HS-5 (cell line): ENCODE measurements at places on chromosomes 6 and 20.
A peak's percentile ranks its signal among the peaks of the same experiment; 100 is the strongest.

GRCh38 chr6:159450815-159451465 is 242.1 kb downstream of the SOD2 start:
- peak; percentile 24 for DNase-seq

- DNase-seq = no peak
Observed at GRCh38 chr20:44601801-44602204, 19.4 kb downstream of the PKIG start.

- no peak for DNase-seq
Observed at GRCh38 chr6:154689493-154690255, 43.5 kb upstream of the SCAF8 start.

DNA sequence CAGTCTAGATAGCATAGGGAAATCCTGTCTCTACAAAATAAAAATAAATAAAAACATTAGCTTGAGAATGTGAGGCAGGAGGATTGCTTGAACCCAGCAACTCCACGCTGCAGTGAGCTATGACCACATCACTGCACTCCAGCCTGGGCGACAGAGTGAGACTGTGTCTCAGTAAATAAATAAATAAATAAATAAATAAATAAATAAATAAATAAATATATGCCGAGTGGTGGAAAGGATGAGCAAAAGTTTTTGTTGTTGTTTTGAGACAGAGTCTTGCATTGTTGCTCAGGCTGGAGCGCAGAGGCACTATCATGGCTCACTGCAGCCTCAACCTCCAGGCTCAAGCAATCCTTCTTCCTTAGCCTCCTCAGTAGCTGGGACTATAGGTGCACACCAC is 53.4 kb downstream of the TFAP2A start:
- DNase-seq = no peak

DNA sequence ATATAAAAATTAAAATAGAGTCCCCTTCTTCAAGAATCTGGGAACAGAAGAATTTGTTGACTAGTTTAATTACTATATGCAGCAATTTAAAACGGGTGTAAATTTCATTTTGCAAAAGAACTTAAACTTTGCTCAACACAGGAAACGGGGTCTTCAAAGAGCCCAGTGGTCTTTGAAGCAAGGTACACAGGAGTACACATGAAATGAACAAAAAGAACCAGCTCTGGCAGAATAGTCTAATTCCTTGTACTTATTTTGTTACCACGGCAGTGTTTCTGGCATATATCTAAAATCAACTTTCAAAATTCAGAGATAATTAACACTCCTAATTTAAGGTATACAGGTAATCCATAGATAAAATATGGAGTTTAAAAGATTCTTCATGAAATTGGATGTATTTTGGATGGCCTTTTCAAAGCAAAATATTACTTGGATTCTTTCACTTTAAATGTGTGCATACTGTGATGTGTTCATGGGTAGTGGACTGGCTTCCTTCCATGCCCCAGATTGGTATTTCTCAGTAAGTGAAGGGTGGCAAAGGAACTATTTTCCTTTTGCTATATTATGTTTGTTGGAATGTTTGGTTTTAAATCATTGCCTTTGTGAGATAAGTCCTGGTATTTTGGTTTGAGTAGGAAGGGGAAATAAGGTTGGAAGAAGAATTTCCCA is 96.8 kb upstream of the THEMIS start:
- DNase-seq = no peak

- DNase-seq = no peak
Observed at GRCh38 chr6:96164802-96165201, 149.0 kb downstream of the FUT9 start.

- no peak for DNase-seq
Observed at GRCh38 chr20:63946986-63947637, 9.1 kb downstream of the UCKL1 start.

DNA sequence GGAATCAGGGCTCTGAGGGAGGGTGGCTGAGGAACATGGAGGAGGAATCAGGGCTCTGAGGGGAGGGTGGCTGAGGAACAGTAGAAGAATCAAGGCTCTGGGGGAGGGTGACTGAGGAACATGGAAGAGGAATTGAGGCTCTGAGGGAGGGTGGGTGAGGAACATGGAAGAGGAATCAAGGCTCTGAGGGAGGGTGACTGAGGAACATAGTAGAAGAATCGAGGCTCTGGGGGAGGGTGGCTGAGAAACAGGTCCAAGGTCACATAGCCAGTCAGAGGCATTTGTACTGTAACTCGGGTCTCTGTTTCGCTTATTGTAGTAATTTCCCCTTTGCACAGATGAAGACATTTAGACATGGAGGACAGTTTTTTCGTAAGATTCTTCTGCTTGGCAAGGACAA is 164.8 kb downstream of the SOBP start:
- DNase-seq = no peak

- no peak for DNase-seq
Observed at GRCh38 chr6:3902871-3903648, 53.9 kb downstream of the FAM50B start.

DNA sequence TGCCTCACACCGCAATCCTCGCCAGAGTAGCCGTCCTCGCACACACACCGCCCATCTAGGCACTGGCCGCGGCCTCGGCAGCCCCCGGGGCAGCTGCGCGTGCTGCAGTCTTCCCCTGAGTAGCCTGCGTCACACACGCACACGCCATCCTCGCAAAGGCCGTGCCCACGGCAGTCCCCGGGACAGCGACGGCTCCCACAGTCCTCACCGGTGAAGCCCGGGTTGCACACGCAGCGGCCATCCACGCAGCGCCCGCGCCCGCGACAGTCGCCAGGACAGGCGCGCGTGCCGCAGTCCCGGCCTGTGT is 13.1 kb downstream of the TNXB start:
- DNase-seq = no peak

GRCh38 chr20:64137598-64138031 is 26.6 kb upstream of the MYT1 start:
- DNase-seq = no peak

GRCh38 chr20:11497545-11497944 is 420.1 kb upstream of the BTBD3 start:
- DNase-seq = no peak

DNA sequence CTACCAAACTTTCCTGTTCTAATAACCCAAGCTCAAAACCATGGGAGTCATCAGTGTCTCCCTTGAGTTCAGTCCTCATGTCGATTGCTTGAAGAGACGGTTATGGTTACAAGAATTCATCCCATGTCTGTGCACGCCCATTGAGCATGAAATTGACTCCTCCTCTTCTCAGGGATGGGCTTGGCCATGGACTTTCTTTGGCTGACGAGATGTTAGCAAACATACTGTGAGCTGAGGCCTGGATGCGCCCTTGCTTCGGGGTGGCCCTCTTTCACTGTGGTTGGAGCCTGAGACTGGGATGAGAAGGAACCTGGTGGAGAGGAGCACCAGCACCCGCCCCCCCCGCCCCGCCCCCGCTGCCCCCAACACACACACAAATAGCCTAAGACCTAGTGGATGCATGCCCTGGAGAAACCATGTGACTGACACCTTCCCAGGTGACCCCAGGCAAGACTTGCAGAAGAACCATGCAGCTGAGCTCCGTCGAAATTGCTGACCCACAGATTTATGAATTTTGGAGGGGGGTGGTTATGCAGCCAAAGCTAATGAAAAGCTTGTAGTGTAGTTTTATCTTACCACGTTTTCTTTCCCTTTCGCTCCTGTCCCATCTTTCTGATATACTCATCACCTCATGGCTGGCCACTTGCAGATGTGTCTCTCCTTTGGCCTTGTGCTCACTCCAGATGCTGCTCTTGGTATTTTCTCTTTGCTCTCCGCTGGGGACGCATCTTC is 231.4 kb downstream of the CDH4 start:
- no peak for DNase-seq

DNA sequence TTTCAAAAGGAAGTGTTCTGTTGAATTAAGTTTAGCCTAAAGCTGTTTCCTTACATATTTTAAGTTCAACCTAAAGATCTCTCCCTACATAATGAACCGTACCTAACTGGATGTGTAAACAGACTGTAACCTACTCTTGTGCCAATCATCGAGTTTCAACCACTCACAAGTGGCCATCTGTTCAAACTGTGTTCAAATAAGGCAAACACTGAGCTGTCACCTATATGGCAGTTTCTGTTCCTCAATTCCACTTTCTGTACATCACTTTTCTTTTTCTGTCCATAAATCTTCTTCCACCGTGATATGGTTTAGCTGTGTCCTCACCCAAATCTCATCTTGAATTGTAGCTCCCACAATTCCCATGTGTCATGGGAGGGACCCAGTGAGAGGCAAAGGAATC is 428.6 kb downstream of the HACE1 start:
- DNase-seq = no peak

DNA sequence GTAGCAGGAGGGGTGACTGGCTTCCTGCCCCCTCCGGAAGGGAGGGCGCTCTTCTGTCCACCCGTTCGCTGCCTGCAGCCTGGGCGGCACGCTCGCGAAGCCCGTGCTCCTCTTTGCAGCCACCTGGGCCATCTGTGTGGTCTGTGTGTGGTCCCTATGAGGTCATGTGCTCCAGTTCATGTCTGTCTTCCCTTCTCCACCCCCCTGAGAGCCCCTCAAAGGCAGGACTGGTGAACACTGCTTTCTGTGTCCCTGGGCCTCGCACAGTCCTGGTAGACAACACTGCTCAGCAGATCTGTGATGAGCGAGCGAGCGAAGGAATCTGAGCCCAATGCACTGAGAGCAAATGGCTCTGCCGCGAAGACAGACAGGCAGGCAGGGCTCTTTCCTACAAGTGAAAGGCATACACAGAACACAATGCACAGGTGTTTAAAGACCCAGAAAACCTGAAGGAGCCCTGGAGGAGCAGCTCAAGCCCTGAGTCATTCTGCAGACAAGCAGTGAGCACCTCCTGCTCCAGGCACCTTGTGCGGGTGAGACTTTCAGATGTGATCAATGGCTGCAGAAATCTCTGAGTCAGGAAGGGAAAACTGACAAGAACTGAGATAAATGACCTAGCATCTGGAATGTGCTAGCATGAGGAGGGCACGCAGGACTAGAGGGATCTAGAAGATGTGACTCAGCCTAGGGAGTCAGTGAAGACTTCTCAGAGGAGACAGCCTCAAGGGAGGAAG is 27.1 kb downstream of the PPP1R3G start:
- DNase-seq = peak; percentile 29

GRCh38 chr6:132954936-132955335 is 140.6 kb downstream of the RPS12 start:
- no peak for DNase-seq

DNA sequence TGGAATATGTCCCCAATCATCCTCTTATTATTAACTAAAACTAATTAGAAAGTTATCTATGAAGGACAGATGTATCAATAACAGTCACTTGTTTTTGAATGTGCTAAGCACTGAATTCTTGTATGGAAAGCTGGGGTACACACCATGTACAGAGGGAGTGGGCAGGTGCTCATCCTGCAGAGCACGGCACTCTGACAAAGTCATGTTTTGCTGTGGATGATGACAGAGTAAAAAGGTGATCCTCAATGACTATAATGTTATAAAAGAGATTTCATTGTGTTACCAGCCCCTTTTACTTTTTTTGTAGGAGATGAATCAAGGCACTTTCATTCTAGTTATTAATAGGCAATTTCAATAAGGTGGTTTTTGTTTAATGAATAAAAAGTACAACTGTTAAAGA is 51.4 kb upstream of the MCM9 start:
- no peak for DNase-seq

DNA sequence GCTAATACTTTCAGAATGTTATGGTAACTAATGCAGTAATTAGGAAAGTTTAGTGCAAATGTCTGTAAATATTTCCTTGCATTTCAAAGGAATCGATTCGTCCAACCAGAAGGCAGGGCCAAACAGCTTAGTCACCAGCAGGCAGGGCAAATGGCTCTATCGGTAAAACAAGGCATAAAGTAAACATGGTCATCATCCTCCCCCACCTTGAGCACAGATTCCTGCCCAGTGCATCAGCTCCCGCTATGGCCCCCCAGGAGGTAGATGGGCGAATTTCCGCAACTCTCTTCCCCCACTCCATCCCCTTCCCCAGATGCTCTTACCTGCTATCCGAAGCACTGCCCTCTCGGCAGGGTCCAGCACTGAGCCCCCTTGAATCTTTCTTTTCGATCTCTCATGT is 103.8 kb upstream of the BEND6 start:
- no peak for DNase-seq

- DNase-seq = no peak
Observed at GRCh38 chr6:25944688-25945574, 14.4 kb upstream of the SLC17A2 start.

GRCh38 chr6:37021356-37022129 is 16.1 kb downstream of the FGD2 start:
- peak; percentile 36 for DNase-seq

DNA sequence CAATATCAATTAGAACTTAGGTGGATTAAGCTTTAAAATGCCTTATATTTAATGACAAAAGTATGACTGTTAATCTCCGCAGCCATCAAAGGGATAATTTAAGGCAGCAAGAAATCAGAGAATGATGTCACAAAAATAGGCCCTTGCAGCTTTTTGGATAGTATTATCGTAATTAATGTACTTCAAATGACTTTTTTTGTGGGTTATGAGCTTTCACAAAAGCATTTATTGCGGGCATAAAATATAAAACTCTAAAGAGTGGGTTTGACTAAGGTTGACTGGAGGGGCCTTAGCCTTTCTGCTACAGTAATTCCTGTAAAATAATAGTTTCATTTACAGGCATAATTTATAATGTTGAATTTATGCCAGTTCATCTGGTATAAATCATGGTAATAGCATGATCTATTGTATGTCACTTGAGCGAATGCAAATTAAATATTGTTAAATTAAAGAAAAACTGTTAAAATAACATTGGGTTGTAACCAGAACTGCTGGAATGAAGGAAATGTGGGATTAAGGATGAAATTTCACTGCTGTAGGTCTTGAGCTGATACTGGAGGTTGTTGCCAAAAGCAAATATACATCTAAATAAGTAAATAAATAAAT is 78.5 kb upstream of the ZFP64 start:
- DNase-seq = no peak

- DNase-seq = peak; percentile 72
Observed at GRCh38 chr20:47544240-47544639, 42.6 kb downstream of the NCOA3 start.

GRCh38 chr6:34736823-34737222 is 20.5 kb upstream of the SNRPC start:
- no peak for DNase-seq

GRCh38 chr20:11274141-11274594 is 600.4 kb upstream of the JAG1 start:
- DNase-seq = peak; percentile 24

GRCh38 chr6:33744895-33745546 is 1.7 kb downstream of the IP6K3 start:
- DNase-seq = no peak

- DNase-seq = no peak
Observed at GRCh38 chr20:24160563-24161281, 172.1 kb upstream of the GGTLC1 start.

- DNase-seq = no peak
Observed at GRCh38 chr6:37741757-37742400, 44.2 kb upstream of the MDGA1 start.

GRCh38 chr6:117506907-117507306 is 24.4 kb downstream of the DCBLD1 start:
- DNase-seq = no peak
